Stimulated activated CD8-positive, alpha-beta memory T cell treated with anti-CD3 and anti-CD28 coated beads, Interleukin-7, amount 100 ng/mL, for 1 hour (primary cell): ENCODE measurements at places on chromosomes 7 and 10.

DNA sequence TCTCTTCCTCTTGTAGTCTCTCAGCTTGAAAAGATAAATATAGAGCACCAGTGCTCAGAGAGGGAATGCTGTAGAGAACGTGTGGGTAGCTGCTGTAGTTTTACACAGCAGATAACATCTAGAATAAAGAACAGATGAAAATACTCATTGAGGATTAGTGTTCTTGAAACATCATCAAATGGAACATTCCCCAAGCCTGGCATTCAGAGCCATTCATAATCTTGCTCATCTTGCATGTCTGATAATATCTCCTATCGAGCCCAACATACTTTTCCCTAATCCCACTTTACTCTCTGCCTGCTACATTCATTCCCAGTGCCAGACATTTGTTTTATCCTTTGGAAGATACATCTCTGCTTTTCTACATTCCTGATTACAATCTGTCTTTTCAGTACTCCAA is 35.2 kb downstream of the MCU start:
- DNase-seq, result no peak

- DNase-seq, result no peak
Measured at GRCh38 chr10:2881720-2882620, 185.4 kb upstream of the PFKP start.

DNA sequence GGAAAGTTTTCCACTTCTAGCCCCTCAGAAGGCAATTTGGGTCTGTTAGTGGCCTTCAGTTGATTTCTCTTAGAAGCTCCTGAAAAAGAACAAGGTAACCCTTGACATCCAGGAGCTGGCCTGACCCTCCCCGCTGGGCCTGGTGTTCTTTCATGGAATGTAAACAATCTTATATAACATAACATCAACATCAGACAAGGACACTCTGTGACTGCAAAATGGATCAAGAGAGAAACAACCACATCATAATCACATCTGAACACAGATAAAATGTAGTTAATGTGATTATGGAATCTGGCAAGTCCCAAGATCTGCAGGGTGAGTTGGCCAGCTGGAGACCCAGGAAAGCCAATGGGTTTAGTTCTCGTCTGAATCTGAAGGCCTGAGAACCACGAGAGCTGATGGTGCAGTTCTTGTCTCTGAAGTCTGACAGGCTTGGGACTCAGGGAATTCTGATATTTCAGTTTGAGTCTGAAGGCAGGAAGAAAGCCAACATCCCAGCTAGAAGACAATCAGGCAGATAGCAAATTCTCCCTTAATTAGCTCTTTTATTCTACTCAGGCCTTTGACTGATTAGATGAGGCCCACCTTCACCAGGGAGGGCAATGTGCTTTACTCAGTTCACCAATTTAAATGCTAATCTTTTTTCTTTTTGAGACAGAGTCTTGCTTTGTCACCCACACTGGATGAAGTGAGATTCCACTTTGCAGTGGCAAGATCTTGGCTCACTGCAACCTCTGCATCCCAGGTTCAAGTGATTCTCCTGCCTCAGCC is 91.4 kb upstream of the NAMPT start:
- no peak for DNase-seq

- DNase-seq, result no peak
Measured at GRCh38 chr10:1058017-1058416, 1.8 kb downstream of the WDR37 start.

DNA sequence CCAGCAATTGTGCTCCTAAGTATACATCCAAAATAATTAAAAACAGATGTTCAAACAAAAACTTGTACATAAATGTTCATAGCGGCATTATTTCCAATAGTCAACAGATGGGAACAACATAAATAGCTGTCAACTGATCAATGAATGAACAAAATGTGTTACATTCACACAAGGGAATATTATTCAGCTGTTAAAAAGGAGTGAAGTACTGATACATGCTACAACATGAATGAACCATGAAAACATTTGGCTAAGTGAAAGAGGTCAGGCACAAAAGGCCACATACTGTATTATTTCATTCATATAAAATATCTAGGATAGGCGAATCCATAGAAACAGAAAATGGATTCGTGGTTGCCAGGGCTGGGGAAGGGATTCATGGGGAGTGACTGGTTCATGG is 109.1 kb downstream of the CDH23 start:
- DNase-seq, result no peak
